ENCODE measurements at places on chromosomes 11 and 22.

GRCh38 chr11:48087974-48088681 is 107.8 kb downstream of the PTPRJ start:
- DNase-seq, result no peak

DNA sequence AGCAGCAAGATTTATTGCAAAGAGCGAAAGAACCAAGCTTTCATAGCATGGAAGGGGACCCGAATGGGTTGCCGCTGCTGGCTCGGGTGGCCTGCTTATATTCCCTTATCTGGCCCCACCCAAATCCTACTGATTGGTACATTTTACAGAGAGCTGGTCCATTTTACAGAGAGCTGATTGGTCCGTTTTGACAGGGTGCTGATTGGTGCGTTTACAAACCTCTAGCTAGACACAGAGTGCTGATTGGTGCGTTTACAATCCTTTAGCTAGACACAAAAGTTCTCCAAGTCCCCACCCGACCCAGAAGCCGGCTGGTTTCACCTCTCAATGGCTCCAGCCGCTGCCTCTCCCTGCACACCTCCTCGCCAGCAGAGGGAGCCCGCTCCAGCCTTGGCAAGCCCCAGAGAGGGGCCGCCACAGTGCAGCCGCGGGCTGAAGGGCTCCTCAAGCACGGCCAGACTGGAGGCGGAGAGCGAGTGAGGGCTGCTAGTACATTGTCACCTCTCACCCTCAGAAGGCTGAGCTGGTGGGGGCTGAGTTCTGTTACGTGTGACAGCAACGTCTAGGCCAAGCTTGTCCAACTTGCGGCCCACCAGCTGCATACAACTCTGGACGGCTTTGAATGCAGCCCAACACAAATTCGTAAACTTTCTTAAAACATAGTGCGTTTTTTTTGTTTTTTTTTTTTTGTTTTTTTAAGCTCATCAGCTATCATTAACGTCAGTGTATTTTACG is 8.7 kb downstream of the PTH start:
- DNase-seq, result no peak

- no peak for DNase-seq
Observed at GRCh38 chr11:97279341-97279740, 889.5 kb downstream of the JRKL start.

DNA sequence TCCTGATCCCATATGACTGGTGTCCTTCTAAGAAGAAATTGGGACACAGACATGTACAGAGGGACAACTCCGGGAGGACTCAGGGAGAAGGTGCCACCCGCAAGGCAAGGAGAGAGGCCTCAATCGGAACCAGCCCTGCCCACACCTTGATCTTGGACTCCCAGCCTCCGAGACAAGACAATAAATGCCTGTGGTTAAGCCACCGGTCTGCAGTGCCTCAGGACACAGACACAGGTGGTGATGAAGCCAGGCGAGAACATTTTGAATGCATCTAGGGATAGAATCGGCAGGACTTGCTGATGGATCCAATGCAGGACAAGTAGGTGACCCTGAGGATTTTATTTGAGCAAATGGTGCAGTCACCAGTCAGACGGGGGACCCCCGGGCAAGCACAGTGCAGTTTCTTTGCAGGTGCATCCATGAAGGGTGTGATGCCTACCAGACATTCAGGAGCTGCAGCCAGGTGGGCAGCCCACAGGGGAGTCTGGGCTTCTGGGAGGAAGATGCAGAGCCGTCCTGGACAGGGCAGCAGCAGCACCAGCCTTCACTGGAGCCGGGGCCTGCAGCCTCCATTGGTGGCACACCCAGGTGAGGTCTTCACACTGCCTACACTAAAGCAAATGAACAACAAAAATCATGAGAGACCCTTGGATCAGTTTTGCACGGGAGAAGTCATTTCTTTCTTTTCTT is 20.2 kb upstream of the SEPTIN5 start:
- no peak for DNase-seq

DNA sequence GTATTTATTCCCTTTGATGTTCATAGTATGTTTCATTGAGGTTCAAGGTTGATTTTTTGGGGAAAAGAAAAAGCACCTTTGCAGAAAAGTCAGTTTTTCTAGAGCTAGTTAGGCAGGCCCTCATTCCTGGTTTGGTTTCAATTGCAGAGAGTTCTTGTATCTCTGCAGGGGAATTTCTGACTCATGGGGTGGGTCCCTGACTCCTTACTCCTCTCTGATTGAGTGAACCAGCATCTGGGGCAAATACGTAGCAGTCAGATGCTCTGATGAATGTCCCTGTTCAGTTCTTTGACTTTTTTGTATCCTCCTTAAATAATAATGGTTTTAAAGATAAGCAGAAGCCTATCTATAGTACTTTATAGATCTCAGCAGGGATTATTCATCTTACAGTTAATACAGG is 7.7 kb upstream of the NCR3LG1 start:
- DNase-seq, result no peak

DNA sequence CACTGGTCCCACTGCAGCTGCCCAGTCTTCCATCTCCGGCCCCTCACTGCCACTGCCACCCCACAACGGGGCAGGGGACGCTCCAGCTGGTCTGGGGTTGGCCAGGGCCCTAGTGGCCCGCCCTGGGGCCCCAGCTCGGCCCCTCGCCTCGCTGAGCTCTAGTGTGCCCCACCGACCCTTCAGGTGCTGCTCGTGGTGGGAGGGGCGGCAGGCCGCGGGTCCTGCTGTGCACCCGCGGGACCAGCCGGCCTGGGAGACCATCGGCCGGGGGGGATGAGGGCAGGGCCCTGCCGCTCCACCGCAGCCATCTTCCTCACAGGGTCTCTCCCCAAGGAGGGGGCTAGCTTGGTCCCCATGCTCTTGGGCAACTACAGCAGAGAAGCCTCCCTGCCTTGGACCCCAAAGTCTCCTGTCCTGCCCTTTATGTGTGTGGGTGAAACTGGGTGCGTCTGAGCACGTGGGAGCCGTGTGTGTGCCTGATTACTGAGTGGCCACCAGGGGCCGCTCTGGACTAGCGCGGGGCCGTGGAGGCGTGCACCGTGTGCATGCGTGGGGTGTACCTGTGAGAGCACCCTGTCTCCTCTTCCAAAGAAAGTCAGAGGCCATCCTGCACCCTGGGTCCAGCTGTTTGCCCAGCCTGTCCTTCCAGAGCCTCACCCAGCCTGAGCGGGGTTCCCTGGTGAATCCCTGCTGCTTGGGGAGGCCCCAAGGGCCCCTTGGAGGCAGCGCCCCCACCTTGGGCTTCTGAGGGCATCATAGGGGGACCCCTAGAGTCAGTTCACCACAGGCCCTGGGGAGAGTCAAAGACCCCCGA is 6.0 kb upstream of the ACR start:
- DNase-seq, result no peak

- no peak for DNase-seq
Observed at GRCh38 chr11:59562292-59562691, 51.0 kb downstream of the OR4D9 start.

DNA sequence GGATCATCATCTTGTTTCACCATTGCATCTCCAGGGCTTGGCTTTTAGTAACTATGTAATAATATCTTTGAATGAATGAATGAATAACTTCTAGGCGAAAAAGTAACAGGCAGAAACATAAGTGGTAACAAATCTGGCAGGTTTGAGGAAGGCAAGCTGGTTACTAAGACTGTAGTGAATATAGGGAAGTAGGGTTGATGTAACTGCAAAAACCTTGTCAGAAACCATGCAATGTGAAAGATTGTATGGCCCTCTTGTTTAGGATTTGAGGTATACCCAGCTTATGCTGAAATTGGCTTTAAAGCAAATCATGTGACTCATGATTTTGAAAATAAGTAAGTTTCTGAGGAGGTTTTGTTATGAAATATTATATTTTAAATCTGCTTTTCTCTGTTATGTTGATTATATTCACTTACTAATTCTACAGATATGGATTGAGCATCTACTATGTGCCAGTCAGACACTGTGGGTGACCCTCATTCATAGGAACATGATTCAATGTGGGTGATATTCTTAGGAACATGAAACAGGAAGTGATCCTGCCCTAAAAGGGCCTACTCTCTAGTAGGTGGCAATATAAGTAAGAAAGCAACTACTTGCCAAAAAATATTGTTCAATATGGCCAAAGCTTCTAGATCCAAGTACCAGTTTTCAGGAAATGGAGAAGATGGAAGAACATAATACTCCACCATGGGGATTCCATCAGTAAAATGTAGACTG is 115.5 kb upstream of the CCDC90B start:
- no peak for DNase-seq

DNA sequence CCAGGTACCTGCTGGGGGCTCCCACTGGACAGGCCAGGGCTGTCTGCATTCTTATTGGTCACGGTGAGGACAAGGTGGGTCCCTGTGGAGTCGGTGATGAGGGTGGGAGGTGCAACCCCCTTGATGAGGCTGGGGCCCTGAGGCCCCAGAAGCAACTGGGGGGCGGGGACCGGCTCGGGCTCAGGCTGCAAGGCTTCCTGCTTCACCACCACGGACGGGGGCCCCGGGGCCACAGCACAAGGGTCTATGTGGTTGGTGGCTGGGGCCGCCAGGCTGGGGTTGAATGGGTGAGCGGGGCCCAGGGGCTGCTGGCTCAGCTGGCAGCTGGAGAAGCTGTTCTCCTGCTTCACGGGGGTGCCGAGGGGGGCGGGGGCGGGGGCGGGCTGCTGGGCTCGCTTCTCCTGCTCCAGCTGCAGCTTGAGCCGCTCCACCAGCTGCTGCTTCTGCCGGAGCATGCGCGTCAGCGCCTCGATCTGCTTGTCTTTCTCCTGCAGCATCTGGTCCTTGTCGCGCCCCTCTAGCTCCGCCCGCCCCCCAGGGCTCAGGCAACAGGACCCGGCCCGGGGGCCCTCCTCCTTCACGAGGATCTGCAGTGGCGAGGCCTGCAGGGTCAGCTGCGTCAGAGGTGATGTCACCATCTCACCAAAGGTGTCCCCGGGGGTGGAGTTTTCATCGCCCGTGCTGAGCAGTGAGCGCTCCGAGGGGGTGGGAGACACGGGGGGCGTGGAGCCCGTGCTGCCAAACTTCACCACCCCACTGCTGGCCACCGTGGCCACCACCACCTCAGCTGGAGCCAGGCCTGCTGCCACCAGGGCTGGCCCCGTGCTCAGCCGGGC is 48.2 kb downstream of the SGSM3 start:
- DNase-seq, result no peak
